Fibroblast of gingiva (primary cell): ENCODE measurements at places on chromosomes 11 and 22.

- DNase-seq, result no peak
Observed at GRCh38 chr11:69251639-69252489, 42.1 kb upstream of the MYEOV start.

DNA sequence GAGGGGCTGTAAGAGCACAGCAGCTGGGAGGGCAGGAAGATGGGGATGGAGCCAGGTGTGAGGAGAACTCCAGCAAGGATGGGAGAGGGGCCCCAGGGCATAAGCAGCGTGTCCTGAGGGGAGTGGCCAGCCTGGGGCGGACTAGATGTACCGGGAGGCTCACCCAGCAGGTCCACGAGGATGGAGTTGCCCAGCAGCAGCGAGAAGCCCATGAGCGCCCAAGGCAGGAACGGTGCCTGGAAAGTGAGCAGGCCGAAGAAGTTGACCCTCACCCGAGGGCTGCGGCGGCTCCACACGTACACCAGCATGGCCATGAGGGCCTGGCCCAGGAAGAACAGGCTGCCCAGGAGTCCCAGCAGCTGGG is 1.3 kb downstream of the DERL3 start:
- DNase-seq, result no peak

- no peak for DNase-seq
Observed at GRCh38 chr22:47902646-47903180, 1140.3 kb downstream of the TBC1D22A start.

GRCh38 chr11:26285608-26286007 is 46.3 kb upstream of the ANO3 start:
- no peak for DNase-seq

DNA sequence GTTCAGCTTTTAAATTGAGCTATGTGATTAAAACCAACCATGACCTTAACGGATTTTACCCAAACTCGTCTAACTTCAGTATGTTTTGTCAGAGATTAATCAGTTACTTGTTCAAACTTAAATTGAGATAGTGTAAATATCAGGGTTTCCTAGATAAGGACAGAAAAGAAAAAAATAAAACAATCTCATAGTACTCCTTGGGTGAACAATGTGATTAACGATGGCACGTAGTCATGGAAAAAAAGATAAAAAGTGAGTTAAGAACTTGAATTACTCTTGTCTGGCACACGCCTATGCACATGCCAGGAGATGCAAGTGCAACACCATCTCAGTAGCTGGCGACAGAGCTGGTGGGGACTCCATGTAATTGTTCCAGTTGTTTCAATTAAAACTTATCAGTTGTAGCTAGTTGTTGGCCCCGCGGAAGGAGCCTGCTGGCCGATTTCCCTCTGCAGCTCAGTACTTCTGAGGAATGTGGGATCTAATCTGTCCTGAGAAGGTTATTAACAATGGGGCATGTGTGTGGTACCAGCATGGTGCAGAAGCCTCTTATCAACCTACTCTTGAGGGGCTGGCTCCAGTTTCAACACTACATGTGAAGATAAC is 3.0 kb downstream of the RASSF10 start:
- DNase-seq, result no peak

- no peak for DNase-seq
Observed at GRCh38 chr11:99632969-99633368, 612.2 kb downstream of the CNTN5 start.

- DNase-seq, result no peak
Observed at GRCh38 chr11:84969103-84969502, 658.0 kb downstream of the DLG2 start.

DNA sequence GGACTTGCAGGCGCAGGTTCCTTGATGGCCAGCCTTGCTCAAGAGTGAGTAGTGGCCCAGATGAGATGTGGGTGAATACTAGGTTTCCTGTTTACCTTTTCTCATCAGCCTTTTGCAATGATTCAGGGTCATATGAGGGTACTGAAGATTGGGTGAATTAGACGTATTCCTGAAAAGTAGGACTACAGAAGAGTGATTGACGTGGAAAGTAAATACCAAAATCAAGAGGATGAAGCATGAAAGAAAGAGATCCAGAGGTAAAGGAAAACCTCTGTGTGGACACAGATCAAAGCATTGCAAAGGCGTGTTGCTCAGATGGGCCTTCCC is 59.9 kb downstream of the CYB5R2 start:
- no peak for DNase-seq

- no peak for DNase-seq
Observed at GRCh38 chr22:37916311-37916710, 10.2 kb downstream of the MICALL1 start.

DNA sequence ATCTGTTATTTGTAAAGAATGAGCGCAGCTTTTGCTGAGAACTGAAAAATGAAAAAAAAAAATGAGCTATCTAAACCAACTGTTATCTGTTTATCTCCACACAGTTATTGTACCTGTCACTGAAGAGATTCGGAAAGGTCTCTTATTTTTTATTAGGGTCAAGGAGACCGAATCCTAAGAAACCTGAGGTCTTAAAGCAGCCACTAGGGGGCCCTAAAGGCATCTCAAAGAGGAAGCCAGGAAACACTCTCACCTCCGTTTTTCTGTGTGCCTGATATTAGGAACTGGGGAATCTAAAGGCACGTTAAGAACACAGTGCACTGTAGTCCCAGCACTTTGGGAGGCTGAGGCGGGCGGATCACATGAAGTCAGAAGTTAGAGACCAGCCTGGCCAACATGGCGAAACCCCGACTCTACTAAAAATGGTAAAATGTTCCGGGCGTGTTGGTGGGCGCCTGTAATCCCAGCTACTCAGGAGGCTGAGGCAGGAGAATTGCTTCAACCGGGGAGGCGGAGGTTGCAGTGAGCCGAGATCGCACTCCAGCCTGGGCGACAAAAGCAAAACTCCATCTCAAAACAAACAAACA is 3.5 kb upstream of the LARGE1 start:
- peak; percentile 50 for DNase-seq

DNA sequence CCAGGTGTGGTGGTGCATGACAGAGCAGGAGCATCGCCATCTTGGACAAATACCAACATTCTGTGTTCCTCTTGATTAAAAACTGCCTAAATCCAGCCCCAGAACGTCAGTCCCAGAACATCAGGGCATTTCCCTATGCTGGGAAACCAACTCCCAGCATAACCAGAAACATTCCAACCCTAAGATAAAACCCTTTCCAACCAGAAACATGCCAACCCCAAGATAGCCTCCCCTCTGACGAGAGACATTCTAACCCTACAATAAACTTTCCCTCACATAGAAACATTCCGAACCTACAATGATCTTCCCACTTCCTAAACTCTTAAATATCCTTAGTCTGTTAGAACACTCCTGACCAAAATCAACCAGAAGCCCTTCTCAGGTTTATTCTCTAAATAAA is 11.6 kb downstream of the PLAAT4 start:
- DNase-seq, result no peak

- DNase-seq, result peak; percentile 82
Observed at GRCh38 chr11:69352715-69353319, 58.9 kb downstream of the MYEOV start.

DNA sequence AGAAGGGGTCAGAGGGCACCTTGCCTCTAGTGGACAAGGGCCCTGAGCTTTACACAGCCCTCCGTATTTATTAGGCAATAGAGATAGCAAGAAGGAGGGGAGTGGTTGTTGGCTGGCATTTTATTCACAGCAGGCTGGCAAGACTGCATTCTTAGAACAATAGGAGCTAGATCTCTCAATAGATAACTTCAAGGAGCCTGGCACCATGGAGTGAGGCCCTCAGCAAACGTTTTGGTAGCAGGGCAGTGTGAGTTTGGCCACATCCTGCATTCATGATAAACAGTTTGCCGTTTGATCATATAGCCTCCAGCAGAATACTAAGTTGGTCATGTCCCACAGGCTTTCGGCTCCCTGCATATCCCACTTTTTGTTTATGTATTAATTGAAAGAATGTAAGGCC is 31.6 kb downstream of the OR10A6 start:
- no peak for DNase-seq

- DNase-seq, result no peak
Observed at GRCh38 chr22:37672920-37673455, 2.4 kb upstream of the LGALS1 start.

- no peak for DNase-seq
Observed at GRCh38 chr11:111417011-111417765, 38.1 kb upstream of the POU2AF1 start.

GRCh38 chr11:2093575-2094353 is 45.4 kb downstream of the IGF2 start:
- DNase-seq, result peak; percentile 74

DNA sequence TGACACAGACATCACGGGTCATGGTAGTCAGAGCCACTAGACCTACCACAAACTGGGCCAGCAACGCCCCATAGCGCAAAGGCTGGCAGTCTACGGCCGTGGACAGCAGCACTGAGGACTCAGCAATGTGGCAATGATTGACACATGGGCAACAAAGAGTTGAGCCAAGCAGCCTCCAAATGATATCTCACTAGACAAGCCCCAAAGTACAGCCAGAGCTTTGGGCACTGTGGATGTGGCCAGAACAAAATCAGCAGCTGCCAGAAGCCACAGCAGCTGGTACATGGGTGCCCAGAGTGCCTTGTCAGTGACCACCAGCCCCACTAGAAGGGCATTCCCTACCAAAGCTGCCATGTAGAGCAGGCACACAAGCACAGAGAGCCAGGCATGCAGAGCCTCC is 11.2 kb upstream of the UBQLNL start:
- DNase-seq, result no peak
